ENCODE measurements at places on chromosomes 5 and 9.

DNA sequence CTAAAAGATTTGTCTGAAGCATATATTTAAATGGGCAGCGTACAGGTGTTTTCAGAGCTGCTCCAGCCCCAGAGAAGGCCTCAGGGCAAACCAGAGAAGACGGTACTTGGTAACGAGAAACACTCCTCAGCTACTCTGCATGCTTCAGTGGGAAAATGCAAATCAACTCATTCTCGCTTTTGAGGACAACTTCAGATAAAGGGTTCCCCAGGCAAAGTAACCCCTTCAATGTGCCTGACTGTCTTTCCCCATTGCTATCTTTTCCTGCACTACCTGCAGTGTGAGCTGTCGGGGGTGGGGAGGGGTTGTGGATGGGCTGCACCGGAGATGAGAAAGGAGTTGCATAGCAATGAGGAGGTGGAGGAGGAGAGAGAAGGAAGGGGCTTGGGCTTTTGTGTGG lies 339.7 kb upstream of the CLINT1 start:
- no peak for DNase-seq

DNA sequence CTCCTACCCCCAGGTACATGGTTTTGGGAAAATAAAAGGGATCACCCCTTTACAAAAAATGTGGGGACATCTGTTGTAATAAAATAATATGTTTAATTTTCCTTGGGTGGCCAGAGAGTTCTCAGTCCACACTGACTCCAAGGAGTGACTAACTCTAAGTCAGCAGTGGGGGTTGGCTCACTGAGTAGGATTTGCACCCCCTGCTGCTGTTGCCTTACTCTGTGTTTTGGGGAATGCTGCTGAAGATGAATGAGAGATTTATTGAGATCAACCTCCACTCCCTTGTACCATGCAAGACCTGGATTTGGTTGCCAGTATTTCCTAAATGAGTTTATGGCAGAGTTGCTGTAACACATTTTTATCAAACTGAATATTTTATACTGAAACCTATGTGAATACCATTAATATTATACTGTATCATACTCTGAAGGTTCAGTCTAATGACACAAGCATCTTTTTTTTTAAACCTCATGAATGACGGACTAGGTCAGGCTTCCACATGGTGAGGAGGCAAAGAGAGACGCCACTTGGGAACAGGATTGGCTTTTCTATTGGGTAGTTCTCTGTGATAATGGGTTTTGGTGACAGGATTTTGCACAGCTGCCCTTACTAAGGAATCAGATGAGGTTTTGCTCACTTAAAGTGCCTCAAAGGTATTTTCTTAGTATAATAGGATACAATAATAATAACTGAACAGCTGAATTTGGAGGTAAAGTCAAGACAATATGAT lies 121.3 kb upstream of the OSMR start:
- DNase-seq = no peak

GRCh38 chr9:104779334-104779733 lies 15.4 kb downstream of the NIPSNAP3B start:
- DNase-seq = no peak

DNA sequence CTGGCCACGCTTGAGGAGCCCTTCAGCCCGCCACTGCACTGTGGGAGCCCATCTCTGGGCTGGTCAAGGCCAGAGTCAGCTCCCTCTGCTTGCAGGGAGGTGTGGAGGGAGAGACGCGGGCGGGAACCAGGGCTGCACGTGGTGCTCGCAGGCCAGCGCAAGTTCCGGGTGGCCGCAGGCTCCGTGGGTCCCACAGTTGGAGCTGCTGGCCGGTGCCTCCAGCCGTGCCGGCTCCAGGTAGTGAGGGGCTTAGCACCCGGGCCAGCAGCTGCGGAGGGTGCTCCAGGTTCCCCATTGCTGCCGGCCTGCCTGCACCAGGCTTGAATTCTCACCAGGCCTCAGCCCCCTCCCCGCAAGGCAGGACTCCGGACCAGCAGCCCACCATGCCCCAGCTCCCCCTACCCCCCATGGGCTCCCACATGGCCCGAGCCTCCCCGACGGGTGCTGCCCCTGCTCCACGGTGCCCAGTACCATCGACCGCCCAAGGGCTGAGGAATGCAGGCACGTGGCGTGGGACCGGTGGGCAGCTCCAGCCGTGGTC lies 192.8 kb upstream of the IZUMO3 start:
- no peak for DNase-seq

GRCh38 chr5:32471784-32472183 lies 27.2 kb upstream of the ZFR start:
- DNase-seq = no peak

DNA sequence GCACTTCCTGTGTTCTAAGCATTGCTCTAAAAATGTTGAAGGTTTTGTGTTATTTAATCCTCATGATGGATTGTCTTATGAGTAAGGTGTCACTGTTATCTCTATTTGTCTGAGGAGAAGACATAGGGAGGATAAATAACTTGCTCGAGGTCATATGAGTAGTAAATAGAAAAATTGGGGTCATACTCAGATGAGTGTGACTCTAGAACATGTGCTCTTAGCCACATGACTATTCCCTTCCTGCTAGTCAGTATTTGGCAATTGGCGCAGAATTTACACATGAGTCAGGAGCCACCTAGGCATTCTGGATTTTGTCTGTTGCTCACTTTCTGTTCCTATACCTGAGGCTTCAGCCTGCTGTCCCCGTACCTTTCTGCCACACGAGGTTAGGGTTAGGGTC lies 234.6 kb upstream of the CD180 start:
- no peak for DNase-seq

DNA sequence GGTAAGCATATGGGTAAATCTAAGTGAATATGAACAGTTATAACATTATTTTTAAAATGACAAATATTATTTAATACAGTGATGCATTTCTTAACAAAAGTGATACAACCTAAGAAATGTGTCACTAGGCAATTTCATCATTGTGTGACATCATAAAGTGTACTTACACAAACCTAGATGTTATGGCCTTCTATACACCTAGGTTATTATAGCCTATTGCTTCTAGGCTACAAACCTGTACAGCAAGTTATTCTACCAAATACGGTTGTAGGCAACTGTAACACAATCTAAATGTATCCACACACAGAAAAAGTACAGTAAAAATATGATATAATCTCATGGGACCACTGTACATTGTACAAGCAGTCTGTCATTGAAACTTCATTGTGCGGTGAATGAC lies 48.3 kb downstream of the STRBP start:
- DNase-seq = no peak

- DNase-seq = no peak
Observed at GRCh38 chr9:14315875-14316601, 2.1 kb upstream of the NFIB start.

- no peak for DNase-seq
Observed at GRCh38 chr9:114488398-114489129, 16.7 kb downstream of the WHRN start.

Measured in stimulated activated CD4-positive, alpha-beta T cell treated with anti-CD3 and anti-CD28 coated beads, Interleukin-4, amount 100 ng/mL, for 48 hours (primary cell).